Ascending aorta (tissue), 2 donors: ENCODE measurements at places on chromosomes 16 and 17. TPM values are rescaled to one million over a fixed set of nuclear protein-coding genes. Genes with fewer than 3 reads are reported as not detected.
A peak's percentile ranks its signal among the peaks of the same experiment; 100 is the strongest.

The CCT6B gene
- total RNA-seq, result not detected

The PRPSAP1 gene
- 16.1 TPM for total RNA-seq

The EVPLL gene
- total RNA-seq, result not detected

The EFNB3 gene
- not detected for total RNA-seq

The KRTAP9-2 gene
- not detected for total RNA-seq

The CLEC18A gene
- total RNA-seq, result 25.2 TPM

The PTX4 gene
- total RNA-seq, result not detected

The UNC45B gene
- total RNA-seq, result not detected

The TOP2A gene
- 0.11 TPM for total RNA-seq

DNA sequence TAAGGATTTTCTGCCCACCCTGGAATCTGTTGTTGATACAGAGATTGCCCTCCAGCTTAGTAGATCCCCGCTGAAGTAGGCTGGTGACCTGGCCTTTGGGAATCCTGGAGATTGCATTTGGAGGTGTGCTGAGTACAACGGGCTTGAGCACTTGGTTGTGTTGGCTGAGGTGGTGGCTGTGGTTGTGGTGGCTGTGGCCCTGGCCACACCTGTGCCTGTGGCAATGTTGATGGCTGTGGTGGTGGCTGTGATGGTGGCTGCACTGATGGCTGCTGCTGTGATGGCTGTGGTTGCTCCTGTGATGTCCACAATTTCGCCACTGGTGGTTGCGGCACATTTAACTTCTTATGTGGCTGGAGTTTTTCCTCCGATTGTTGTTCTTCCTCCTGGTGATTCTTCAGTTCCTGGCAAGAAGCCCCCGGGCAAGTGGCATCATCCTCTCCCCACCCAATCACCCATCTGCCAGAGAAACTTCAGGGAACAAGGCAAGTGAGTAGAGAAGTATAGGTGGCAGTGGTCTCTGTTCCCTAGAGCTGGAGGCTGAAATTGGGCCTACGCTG lies 4.2 kb downstream of the CCDC200 start:
- peak; percentile 37 for DNase-seq

- no peak for DNase-seq
Observed at GRCh38 chr16:50202926-50203624, 50.0 kb downstream of the TENT4B start.

DNA sequence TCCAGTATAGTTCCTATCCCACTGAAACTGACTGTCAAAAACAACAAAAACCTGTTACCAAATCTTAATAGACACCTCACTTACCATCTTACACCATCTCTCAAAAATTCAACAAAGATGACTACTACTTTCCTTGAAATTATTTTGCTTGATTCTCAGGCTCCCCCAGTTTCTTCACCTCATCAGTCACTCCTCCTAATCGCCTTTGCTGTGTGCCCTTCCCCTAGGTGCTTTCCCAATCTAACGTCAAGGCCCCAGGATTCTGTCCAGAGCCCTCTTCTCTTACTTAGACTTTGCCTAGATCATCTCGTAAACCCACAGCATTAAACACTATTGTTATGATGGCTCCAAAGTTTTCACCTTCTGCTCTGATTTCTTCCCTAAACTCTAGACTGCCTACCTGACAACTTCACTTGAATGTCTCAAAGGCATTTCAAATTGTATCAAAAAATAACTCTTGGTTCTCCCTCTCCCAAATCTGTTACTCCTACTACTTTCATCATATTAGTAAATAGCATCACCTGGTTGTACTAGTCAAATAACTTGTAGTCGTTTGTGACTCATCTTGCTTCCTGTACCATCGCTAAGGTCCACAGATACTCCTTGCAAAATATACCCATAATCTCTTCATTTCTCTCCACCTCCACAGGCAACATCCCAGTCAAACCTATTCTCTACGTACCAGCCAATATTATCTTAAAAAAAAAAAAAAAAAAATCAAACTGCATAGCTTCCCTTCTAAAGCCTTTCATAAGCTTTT lies 18.0 kb downstream of the C16orf87 start:
- no peak for DNase-seq

- no peak for DNase-seq
Observed at GRCh38 chr17:57696050-57696449, 49.0 kb downstream of the CCDC182 start.

DNA sequence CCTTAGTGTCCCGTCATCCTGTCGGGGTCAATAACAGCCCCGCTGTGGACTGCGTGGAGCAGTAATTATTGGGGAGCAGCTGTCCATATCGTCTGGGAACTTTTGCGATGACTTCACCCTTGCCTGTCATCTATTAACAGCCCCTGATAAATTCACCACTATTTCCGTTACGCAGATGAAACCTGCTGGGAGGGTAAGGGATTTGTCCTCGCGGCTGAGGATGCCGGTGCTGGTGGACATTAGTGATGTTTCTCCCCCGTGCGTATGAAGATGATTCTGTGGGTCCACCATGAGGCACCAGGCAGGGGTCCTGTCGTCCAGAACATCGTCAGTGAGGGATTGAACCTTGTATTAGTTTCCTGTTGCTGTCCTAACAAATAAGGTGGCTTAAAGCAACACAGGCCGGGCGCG lies 1.0 kb downstream of the FLYWCH2 start:
- DNase-seq, result no peak

- no peak for DNase-seq
Observed at GRCh38 chr17:72947475-72947874, 145.0 kb downstream of the SLC39A11 start.

- DNase-seq, result no peak
Observed at GRCh38 chr16:14676633-14677032, 17.5 kb downstream of the PLA2G10 start.

DNA sequence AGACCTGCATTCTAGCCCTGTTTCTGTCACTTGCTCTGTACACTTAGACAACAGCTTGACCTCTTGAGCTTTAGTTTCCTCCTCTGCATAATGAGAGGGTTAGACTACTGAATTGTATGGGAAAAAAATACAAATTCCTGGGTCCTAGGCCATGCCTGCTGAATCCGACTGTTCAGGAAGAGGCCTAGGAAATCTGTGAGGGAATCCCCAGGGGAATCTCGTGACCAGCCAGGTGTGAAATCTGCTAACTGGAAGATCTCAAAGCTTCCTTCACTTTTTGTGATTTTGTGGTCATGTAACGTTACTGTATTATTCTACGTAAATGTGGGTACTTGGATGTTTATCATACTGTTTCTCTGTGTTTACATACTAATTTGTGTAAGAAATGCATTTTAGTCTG lies 58.2 kb downstream of the CYLD start:
- DNase-seq, result no peak

DNA sequence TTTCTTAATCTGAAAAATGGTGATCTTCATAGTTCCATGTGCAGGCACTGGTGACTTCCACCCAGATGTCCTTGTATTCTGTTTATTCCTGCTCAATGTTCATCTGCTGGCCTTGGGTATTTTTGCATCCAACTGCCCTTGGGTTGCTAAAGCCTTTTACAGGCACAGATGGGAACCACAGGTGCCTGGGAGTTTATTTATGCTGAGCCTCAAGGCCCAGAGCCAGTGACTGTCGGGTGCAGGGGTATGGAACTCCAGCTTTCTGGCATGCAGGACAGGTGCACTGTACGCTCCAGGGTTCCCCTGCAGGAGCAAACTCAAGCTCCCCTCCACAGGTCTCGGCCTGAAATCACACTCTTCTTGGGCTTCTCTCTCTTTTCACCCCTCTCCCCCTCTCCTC lies 22.3 kb downstream of the DYNLRB2 start:
- DNase-seq, result no peak

GRCh38 chr16:9357829-9358228 lies 266.4 kb downstream of the HAPSTR1 start:
- DNase-seq, result no peak

DNA sequence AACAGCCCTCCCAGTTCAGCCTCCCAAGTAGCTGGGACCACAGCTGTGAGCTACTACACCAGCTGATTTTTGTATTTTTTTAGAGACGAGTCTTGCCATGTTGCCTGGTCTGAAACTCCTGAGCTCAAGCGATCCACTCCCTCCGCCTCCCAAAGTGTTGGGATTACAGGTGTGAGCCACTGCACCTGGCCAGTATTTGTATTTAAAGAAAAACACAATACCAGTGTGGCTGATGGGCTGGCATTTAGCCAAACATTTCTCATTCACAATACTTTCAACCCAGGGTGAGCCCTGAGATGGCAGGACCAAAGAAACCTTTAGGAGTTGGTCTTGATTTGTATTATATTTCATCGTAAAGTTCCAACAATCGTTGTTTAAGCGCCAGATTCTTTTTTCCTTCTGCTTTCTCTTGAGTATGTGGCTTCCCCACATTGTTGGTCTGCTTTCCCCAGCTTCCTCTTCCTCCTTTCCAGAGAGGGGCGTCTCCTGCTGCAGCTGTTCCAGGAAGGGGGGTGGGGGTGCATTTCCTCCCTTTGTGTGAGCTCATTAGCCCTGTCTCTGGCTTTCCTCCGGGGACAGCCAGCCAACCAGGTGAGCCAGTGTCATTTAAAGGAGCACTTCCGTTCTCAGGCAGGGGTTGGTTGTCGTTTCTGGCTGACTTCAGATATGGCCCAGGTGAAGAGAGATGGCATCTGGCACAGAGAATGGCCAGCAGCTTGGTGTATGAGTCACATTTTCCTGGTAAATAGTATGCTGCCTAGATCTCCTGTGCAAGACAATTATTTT lies 79.9 kb downstream of the GPRC5B start:
- DNase-seq, result peak; percentile 14

DNA sequence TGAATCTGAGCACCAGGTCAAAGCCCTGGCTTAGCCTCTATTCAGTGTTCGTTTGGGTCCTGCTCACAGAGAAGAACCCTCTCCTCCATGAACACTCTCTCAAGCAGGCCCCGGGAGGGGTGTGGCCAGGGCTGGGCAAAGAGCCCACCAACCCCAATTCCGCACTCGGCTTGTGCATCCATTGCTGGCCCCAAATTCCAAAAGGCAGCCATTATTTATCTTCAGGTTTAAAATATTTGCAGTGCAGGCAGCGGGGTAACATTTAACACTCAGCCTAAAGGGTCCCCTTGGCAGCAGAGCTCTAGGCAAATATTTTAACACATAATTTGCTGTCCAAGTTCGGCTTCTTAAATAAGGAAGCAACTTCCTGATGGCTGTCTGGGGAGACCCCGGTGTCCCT lies 115.7 kb downstream of the ZNF423 start:
- no peak for DNase-seq

GRCh38 chr17:32609884-32610650 lies 123.3 kb downstream of the CDK5R1 start:
- DNase-seq, result no peak

- DNase-seq, result no peak
Observed at GRCh38 chr17:8005967-8006730, 3.7 kb downstream of the GUCY2D start.

DNA sequence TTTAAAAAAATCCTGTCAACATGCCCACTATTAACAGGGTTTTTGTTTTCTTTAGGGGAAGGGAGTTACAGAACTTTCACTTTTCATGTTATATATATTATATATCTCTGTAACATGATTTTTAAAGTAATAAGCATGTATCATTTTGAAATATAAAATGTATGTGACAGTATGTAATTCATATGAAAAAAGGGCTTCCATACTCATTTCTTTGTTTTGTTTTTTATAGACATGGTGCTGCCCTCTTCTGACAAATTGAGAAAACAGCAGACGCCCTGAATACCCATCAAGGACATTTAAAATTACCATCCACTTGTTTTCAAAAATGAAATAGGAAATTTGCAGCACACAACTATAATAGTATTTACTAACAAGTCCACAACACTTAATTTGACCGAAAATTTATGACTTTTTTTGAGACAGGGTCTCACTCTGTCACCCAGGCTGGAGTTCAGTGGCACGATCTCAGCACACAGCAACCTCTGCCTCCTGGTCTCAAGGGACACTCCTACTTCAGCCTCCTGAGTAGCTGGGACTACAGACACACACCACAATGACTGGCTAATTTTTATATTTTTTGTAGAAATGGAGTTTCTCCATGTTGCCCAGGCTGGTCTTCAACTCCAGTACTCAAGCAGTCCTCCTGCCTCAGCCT lies 30.4 kb downstream of the CFDP1 start:
- DNase-seq, result no peak
